ENCODE measurements at places on chromosomes 2 and 18.

GRCh38 chr2:20013126-20013849 is 820 bp upstream of the MATN3 start:
- no peak for DNase-seq

GRCh38 chr2:226702376-226702775 is 97.2 kb downstream of the IRS1 start:
- no peak for DNase-seq

GRCh38 chr2:157468931-157469708 is 25.2 kb upstream of the CYTIP start:
- DNase-seq = no peak

GRCh38 chr2:163748420-163748819 is 12.6 kb upstream of the FIGN start:
- no peak for DNase-seq

GRCh38 chr2:162219426-162219825 is 23.8 kb downstream of the FAP start:
- no peak for DNase-seq

DNA sequence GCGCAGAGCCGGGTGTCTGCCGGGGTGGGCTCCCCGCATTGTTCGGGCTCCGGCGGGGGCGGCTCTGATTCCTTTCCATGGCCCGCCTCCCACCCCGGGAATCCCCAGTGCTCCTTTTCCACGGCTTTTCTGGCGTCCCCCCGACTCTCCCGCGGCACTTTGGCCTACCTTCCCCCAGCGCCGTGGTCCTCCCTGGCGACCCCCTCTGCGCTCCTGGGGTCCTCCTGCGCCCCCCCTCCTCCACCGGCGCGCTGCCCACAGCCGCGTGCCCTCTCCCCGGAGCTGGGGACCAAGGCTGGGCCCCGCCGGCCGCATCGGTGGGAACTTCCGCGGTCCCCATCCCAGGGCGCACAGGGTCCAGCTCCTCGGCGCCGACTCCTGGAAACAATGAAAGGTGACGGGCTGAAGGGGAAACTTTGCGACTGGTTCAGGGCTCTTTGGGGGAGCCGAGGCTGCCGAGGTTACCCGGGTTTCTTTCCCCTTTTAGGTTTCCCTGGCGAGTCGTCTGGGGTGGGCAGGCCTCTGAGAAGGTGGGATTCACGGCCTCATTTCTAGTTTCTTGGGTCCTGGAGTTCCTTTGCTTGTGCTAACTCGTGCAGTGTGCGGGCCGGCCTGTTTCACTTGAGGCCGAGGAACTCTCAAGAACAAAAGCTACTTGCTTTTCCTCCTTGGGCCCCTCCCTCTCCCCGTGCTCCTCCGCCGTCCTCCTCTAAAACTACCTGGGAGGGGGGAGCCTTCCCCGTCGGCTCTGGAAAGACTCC is 2.2 kb downstream of the TGIF1 start:
- DNase-seq = no peak

DNA sequence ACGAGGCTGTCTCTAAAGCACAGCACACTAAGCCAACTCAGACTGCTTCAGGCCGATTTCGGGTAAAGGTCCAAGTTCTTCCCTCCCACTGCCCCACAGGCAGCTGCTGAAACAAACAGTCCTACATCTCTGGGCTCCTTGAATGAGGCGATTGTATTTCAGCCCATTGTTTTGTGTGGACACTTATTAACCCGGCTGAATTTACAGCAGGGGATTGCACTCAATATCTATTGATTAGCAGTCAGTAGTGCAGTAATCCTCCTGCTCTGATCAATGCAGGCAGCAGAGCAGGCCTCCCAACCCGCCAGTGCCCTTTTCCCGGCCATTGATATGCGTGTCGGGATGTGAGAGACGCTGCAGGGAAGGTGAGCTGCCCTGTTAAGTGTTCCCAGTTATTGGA is 330.1 kb downstream of the CMPK2 start:
- DNase-seq = no peak

- DNase-seq = no peak
These were observed 109.7 kb upstream of the MGAT5 start for GRCh38 chr2:134144081-134144596.

GRCh38 chr2:197786010-197786877 is 1.1 kb upstream of the BOLL start:
- no peak for DNase-seq

DNA sequence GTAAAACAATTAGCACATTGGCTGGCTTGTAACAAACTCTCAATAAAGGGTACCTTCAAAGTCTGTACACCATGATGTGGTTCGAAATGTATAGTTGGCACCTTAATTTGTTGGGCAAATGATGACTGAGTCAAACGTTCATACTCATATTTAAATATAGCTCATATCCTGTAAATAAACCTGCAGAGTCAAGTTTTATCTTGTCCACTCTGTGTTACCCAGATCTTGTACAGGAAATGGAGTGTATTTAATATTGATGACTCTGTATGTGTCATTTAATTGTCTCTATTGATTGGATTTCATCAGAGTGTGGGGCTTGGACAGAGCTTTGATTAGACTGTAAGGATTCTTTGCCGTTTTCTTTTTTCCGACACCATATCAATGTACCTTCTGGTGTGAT is 805.6 kb upstream of the ZEB2 start:
- DNase-seq = no peak

DNA sequence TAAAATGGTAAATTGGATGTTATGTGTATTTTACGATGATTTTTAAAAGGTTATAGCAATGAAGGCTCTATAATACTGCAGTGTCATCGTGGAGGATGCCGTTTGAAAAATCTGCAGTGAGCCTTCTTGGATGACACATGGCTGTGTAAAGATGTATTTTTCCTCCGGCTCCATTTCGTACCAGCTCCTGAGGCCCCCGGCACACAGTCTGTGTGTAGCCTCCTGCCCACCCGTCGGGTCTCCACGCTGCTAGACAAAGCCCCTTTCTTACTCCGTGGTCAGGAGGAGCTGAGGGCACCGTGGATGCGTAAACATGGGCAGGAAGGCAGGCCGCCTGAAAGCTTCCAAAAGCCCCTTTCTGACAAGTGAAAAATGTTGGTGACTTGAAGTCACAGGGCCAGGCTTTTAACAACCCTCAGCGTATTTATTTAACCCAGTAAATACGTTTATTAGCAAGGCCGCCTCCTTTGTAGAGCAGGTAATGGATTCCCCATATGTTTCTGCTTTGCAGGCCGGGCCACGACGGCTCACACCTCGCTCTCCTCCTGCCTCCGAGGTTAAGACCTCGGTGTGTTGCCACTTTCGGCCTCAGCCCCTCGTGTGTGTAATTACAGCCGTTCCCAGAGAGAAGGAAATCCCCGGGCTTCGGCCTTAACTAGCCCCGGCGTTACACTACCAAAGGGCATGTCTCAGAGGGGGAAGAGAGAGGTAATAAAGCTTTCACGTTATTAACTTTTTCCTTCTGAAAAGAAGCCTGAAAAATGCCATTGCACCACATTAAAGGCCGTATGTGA is 72.8 kb downstream of the DDX1 start:
- DNase-seq = no peak

DNA sequence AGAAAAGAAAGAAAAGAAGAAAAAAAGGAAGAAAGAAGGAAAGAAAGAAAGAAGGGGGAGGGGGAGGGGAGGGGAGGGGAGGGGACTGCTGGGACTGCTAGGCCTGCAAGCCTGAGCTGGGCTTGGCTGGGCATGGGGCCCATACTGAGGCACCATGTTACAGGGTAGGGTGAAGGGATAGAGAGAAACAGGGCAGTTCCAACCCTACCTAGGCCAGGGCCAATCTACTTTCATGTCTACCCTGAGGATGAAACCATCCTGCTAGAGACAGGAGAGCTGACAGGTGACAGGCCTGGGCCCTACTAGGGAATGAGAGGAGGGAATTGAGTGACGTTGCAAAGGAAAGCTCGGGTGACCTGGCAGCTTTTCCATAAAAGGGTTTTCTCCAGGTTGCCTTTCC is 41.7 kb downstream of the TEX44 start:
- no peak for DNase-seq

GRCh38 chr2:122094557-122094956 is 339.1 kb downstream of the TSN start:
- DNase-seq = no peak

- DNase-seq = no peak
These were observed 34.4 kb upstream of the ROCK1 start for GRCh38 chr18:21146016-21146415.

- no peak for DNase-seq
These were observed 170.7 kb upstream of the CRIM1 start for GRCh38 chr2:36184848-36185247.

DNA sequence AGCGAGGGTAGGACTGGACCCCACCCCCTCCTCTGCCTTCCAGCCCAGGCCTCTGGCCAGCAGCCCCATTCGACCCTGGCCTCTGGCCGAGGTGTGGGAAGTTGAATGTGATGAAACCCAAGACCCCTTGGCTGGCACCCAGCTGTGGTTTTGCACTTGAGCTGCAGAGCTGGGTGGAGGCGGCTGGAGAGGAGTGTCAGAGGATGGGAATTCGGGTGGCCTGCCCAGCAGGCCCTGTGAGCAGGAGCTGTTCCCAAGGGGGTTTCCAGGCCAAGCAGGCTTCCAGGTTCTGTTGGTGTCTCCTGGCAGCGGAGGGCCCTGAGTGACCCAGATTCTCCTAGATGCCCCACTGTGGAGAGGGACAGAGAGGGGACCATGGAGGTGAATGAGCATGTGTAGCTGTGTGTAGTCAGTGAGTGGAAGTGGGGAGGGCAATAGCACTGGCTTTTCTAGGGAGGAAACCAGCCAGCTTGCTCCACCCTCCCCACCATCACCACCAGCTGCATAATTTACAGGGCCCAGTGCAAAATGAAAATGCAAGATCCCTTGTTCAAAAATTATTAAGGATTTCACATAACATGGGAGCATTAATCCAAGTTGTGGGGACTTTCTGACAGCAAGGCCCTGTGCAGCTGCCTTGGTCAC is 172.2 kb upstream of the HAAO start:
- DNase-seq = no peak

DNA sequence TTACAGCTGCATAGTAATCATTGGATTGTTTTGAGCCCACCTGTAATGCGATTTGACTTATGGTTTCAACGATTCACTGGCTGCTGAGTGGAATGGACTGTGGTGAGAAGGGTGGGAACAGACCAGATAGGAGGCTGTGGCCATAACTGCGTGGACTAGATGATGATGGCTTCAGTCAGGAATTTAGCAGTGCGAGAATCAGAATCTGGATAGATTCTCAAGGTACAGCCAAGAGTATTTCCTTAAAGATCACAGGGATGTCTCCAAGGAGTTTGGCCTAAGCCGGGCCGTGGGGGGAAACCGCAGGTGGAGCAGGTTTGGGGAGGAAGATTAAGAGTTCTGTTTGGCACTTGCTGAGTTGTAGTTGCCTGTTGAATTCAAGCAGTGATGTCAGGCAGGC is 44.0 kb upstream of the CHMP1B start:
- DNase-seq = no peak

DNA sequence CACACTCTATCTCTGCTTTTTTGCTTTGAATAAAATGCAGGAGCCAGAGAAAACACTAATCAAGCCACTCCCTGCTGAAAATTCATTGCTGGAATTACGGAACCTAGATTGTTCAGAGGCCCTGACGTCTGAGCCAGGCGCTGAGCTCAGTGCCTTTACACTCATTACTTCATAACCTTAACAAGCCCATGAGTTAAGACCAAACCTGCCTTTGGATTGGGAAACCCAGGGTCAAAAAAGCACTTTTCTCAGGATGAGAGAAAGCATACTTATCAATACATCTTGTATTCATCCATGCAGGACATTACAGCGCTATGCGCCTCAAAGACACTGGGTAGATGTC is 762 bp downstream of the INO80C start:
- no peak for DNase-seq

DNA sequence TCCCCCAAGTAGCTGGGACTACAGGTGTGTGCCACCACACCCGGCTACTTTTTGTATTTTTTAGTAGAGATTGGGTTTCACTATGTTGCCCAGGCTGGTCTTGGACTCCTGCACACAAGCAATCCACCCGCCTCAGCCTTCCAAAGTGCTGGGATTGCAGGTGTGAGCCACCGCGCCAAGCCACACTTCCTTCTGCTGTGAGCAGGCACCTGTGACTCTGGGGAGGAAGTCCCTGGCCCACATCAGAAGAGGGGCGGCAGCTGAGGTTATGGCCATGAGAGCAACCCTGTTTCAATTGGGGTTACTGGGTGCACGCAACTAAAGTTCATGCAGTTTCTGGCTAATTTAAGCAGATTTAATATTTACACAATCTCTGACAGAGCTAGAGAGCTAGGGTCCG is 91.0 kb downstream of the PLB1 start:
- peak; percentile 36 for DNase-seq

DNA sequence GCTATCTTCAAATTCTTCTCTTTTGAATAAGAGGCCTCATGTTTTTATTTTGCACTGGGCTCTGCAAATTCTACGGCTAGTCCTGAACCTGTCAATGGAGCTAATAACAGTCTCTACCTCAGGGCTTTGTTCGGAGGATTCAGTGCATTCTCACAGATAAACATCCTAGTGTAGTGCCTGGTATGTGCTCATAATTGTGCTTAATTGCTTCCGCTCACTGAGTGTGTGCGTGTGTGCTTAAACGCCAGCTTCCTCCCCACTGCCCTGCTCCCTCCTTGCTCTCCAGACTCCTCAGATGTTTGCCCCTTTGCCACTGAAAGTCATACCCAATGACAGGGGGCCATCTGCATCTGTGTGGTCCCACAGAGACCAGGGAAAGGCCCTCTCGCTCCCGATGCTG is 6.7 kb downstream of the GYPC start:
- no peak for DNase-seq

DNA sequence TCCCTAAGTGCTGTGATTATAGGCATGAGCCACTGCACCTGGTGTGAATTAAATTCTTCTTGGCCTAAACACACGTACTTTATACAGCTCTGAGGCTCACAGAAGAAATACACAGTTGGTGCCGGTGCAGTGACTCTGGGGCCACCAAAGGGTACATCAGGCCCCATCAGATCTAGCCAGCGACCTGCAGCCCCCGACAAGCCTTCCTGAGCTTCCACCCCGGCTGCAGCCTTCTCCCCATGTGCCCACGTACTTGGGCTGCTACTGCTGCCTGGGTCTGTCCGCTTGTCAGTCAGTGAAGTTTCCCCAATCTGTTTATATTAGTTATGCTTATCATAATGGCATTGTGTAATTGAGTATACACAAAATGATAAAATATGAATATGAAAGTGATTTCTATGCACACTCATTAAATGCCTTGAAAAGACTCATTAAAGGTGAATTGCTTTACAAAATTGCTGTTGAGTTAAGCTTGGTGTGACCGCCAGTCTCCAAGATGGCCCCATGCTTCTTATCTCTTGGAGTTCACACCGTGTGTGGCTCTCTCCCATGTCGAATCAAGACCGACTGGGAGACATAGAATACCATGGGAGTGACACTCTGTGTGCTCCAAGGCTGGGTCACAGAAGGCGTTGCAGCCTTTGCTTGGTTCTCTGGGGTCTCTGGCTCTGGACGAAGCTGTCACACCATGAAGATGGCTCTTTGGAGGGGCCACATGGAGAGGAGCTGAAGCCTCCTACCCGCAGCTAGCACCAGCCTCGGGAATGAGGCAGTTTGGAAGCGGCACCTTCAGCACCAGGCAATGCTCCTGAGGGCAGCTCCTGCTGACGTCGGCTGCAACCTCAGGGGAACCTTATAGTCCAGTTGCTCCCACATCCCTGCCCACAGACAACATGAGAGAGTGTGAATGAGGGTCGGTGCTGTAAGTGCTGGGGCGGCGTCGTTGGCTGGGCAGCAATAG is 29.2 kb upstream of the HPCAL1 start:
- no peak for DNase-seq

GRCh38 chr2:36367895-36368353 is 12.3 kb downstream of the CRIM1 start:
- no peak for DNase-seq

GRCh38 chr2:237035781-237036475 is 49.8 kb upstream of the COPS8 start:
- DNase-seq = no peak

Data from activated T-helper 1 cell treated with anti-CD3 and anti-CD28 coated beads, Interleukin-2, amount 50 U/mL, for 16 hours (primary cell).